Activated CD8-positive, alpha-beta memory T cell treated with anti-CD3 and anti-CD28 coated beads, Interleukin-2, amount 50 U/mL, for 4 hours (primary cell): ENCODE measurements at places on chromosomes 2 and 18.

DNA sequence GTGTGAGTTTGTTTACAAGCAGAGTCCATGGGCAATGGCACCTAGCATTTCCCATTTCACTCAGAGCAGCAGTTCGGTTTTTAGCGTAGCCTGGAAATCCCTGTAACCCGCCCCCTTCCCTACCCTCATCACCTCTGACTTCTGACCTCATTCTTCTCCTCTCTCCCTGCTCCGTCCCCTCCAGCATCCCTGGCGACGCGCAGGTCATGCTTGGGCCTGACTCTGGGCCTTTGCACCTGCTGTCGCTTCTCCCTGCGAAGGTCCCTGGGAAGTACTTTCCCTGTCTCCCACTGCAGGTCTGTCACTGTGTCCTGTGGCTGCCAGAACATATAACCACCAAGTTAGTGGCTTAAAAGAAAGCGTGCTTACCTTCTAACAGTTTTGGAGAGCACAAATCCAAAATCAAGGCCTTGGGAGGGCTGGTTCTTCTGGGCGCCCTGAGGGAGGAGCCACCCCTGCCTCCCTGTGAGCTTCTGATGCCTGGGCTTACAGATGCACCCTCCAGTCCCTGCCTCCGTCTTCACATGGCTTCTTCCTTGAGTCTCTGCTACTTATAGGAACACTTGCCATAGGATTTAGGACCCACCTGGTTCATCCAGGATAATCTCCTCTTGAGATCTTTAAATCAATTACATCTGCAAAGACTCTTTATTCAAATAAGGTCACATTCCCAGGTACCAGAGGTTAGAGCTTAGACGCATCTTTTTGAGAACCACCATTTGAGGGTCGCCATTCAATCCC is 8.1 kb upstream of the RAB17 start:
- no peak for DNase-seq

DNA sequence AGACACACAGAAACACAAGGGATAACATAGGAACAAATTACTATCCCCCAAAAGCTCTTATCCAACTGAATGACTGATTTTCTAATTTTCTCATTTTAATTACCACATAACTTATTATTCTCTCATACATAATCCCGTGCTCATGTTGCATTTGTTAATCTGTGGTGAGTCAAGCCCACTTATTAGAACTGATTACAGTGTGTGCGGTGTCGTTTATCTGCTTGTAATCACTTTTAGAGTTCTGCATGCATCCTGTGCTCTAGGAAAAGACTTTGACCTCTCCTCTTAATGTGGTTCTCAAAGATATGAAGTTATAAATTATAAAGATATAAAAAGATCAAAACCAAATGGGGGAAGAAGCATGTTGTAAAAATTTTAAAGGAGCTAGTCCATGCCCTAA is 29.7 kb downstream of the CNDP1 start:
- DNase-seq: no peak

- no peak for DNase-seq
These were observed 187.8 kb upstream of the SIX3 start for GRCh38 chr2:44753552-44754285.

DNA sequence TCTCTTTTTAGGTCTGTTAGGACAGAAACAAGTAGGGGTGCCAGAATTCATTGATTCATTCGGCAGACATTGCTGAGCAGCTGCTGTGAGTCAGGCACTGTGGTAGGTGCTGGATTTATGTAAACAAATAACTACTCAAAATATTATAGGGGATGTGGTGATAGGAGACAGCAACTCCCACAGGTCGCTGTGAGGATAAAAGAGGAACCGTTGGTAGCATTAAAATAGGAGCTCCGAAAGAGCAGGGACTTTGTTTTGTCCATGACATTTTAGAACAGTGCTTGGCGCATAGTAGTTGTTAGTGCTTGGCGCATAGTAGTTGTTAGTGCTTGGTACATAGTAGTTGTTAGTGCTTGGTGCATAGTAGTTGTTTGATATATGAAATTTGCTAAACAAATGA is 29.2 kb downstream of the ATP6V1C2 start:
- DNase-seq: no peak

- DNase-seq: peak; percentile 46
These were observed 601.6 kb downstream of the CPS1 start for GRCh38 chr2:211157856-211158463.

DNA sequence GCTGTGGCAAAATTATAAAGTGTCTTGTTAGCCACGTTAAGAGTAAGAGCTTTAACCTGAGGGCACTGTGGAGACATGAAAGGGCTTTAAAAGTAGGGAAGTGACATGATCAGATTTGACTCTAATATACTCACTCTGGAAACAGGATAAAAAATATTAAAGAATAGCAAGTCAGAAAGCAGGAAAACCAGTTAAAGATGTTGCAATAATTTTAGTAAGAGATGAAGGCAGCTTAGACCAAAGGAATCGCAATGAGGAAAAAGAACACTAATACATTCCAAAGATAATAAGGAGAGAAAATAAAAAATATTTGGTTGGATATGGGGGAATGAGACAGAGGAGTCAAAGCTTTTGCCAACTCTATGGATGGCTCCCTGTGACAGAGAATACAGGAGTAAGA is 183.8 kb downstream of the DYM start:
- no peak for DNase-seq

DNA sequence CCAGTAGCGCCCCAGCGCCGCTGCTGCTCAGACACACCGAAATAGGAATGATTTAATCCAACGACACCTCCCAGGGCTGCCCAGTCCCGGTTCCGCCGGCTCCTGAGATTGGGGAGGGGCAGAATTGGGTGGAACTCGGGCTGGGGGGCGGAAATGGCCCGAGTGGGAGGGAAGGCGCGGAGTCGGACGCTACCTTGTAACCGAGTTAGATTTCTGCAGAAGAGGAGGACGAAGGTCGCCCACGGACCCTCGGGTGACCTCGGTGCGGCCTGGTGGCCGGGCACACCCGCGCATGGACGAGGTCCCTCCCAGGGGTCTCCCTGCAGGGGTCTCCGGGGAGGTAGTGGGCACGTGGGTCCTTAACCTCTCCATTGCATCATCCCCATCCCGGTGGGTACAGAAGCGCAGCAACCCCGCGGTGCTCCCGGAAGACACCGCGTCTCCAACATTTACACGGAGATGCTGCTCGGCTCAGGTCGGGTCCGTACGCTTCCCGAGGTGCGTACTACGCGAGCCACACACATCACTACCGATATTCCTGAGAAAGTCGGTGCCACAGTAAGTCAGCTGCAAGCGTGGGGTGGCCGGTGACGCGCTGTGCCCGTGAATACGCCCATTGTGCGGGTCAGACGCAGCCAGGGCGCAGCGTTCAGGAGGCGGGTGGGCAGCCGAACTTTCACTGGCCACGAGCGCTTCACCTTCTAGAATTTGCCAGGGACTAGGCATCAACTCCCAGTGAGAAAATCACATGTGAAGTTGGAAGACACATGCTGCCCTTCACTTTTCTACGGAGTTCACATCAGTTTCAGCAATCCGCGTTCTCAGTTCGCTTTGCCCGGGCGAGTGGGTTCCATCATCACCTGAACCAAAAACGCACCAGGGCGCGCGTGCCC is 3.0 kb downstream of the ZNF516 start:
- peak; percentile 47 for DNase-seq

GRCh38 chr2:225052703-225053102 is 10.4 kb upstream of the DOCK10 start:
- DNase-seq: no peak

GRCh38 chr2:38496927-38497669 is 105.6 kb downstream of the HNRNPLL start:
- no peak for DNase-seq

GRCh38 chr18:31658670-31659575 is 25.5 kb downstream of the B4GALT6 start:
- no peak for DNase-seq

DNA sequence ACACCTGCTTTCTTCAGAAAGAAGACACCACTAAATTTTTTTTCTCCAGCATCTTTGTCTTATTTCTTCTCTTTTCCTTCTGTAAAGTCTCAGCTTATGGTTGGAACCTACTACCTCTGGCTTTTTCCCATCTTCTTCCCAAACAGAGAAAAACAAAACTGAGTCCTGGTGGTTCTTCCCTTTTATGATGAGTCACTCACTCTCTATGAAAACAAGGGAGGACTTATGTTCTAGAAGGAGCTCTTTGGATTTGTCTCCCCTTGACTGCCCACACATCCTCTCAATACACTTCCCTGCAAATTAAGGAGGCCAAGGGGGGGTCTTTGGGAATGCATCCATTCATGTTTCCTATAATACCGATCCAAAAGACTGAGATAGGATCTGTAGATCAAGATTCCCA is 22.1 kb upstream of the MEIS1 start:
- no peak for DNase-seq

DNA sequence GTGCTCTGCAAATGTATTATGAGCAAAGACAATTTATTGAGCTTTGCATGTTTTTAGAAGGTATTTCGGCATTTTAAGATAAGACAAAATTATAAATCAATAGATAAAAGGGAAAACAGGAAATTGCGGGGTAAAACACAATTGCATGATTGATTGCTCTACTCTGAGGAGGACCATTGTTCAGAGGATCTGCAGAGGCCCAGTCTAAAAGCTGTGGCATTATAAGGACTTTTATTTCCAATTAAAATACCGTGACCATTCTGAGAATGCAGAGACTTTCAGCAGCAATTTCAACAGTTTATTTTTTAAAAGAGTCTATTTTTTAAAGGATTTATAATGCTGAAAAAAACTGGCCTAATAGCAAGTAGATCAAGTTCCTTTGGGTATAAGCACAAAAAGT is 62.0 kb downstream of the TPGS2 start:
- no peak for DNase-seq

DNA sequence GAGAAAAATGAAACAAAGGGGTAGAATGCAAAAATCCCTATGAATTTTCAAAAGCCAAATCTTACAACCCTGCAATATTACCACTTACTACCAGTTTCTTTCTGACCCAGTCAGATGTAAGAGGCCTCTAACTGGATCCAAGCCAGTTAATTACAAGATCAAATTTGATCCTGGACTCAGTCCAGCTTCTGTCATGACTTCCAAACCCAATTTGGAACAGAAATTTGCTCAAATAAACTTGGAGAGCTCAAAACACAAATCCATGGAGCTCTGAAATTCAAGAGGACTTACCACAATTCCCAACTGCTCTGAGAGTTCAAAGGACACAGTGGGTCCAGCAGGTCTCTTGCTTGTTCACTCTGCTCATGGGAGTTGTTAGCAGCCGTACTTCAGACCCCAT is 1271.7 kb upstream of the SLC39A10 start:
- DNase-seq: no peak

DNA sequence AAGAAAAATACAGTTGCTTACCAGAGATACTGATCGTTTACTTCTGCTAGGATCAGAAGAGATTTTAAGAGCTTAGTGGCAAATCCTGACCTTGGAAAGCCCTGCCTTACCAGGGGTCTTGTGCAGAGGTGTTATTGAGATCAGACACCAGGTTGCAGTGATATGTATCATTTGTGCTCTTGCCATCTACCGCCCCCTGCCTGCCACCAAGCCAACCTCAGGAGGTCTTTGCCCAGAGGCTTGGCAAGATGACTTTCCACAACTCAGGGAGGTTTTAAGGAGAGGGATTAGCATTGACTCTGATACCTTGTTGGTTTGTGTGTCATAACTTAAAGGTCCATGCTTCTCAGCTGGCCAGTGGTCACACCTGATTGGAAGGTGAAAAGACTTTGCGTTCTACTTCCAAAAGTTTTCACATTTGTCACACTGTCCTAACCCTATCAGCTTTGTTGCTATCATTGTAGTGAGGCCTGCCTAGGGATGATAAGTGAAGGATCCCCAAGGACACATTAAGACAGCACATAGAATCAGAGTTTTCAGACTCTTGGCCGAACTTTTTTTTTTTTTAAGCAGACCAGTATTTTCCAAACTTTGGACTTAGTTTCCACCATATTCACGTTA is 46.2 kb upstream of the MGAT5 start:
- peak; percentile 69 for DNase-seq

GRCh38 chr2:3126171-3126910 is 251.3 kb downstream of the EIPR1 start:
- DNase-seq: no peak

DNA sequence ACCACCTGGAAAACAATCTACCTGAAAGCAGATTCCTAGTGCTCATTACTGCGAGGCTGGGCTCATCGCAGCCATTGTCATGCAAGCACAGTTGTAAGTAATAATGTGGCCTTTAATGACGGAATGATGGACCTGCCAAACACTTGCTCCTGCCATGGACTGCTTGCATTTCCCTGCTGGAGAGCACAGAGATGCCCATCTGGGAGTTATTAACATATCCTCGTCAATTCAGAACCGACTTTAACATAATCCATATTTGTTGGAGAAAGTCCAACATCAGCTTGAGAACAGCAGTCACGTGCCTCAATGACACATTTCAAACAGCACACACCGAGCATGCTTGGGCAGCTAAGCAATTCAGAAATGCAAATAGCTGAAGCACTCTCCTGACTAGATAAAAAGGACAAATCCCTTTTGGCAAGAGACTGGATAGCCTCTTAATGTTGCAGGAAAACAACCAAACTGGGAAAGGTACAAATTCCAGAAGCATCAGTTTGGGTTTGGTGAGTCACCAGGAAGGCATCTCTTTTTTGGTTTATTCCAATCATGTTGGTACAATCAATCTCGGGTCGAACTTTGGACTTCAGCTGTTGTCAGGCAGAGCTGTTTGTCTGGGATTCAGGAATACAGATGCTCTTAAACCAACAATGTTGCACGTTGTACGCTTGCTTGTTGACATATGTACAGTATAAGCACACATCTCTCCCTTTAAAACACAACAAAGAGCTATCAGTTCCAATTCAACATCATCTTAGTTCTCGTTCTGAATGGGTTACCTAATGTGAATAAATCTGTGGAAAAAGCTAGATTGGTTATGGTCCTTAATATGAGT is 395.8 kb downstream of the LNPK start:
- DNase-seq: no peak

GRCh38 chr2:135664623-135665068 is 77.0 kb upstream of the UBXN4 start:
- DNase-seq: no peak

DNA sequence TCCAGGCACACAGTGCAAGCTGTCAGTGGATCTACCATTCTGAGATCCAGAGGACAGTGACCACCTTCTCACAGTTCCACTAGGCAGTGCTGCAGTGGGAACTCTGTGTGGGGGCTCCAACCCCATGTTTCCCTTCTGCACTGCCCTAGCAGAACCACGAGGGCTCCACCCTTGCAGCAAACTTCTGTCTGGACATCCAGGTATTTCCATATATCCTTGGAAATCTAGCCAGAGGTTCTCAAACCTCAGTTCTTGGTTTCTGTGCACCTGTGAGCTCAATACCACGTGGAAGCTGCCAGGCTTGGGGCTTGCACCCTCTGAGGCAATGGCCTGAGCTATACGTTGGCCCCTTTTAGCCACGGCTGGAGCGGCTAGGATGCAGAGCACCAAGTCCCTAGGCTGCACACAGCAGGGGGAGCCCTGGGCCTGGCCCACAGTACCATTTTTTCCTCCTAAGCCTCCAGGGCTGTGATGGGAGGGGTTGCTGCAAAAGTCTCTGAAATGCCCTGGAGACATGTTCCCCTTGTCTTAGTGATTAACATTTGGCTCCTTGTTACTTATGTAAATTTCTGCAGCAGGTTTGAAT is 77.5 kb downstream of the MAP4K3 start:
- no peak for DNase-seq

GRCh38 chr2:506866-507265 is 170.3 kb downstream of the TMEM18 start:
- no peak for DNase-seq

- DNase-seq: peak; percentile 81
These were observed at the start of gene SPDYA for GRCh38 chr2:28810384-28811285. SPDYA (plus strand) TSS chr2:28810834; CDS start chr2:28816015, 5,181 bp downstream.

GRCh38 chr2:199405241-199405640 is 52.5 kb downstream of the SATB2 start:
- no peak for DNase-seq

GRCh38 chr2:64766841-64767669 is 113.3 kb upstream of the SERTAD2 start:
- DNase-seq: no peak

GRCh38 chr2:25673300-25674076 is at the start of gene DTNB:
DTNB (minus strand) TSS chr2:25673577; CDS start chr2:25652660, 20,917 bp downstream.
- DNase-seq: peak; percentile 80
